Stimulated activated CD4-positive, alpha-beta T cell treated with anti-CD3 and anti-CD28 coated beads, Interleukin-15, amount 100 ng/mL, for 24 hours (primary cell): ENCODE measurements at places on chromosomes 1 and 21.

- peak; percentile 85 for DNase-seq
These were observed at the start of gene PITHD1 for GRCh38 chr1:23777979-23778814. Gene PITHD1 (plus strand): TSS chr1:23778418. CDS start chr1:23778516, 98 bp downstream.

DNA sequence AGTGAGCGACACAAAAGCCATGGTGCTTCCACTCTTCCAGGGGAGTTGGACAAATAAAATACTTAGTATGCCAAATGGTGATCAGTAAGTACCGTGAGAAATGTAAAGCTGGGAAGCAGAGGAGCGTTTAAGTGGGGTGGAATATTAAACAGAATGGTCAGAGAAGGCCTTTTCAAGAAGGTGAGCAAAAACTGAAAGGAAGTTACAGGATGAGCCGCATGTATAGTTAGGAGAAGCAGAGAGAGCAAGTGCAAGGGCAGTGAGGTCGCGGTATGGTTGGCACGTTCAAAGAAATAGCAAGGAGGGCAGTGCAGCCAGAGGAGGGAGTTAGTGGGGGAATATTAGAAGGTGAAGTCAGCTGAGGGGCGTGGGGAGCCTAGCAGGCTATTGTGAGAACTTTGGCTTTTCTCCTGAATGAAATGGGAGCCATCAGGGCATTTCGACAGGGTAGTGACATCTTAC is 748 bp upstream of the ATP6V0B start:
- DNase-seq = peak; percentile 23

- DNase-seq = no peak
These were observed 31.0 kb upstream of the IFI16 start for GRCh38 chr1:158978730-158979129.

GRCh38 chr1:14739082-14739832 is 140.8 kb downstream of the KAZN start:
- no peak for DNase-seq

DNA sequence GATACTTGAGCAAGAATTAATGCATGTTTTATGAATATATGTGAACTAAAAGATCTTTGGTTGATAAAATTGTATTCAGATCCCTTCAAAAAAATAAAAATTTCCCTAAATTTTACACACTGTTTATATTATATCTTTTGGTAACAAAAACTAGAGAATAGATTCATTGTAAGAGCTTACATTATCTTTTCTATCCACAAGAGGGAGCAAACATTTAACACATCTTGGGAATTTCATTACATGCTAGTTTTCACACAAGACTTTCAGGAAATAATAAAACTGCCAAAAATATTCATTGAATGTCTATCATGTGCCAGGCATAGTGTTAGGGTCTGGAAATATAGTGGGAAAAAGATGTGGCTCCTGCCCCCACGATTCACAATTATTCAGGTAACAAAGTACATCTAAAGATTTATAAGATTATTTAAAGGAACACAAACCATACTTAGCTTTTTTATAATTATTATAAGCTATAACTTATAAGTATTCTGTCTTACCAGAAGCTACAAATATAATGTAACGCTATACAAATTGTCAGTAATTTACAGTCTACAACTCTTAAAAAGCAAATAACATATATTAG is 30.6 kb downstream of the FAF1 start:
- DNase-seq = no peak

DNA sequence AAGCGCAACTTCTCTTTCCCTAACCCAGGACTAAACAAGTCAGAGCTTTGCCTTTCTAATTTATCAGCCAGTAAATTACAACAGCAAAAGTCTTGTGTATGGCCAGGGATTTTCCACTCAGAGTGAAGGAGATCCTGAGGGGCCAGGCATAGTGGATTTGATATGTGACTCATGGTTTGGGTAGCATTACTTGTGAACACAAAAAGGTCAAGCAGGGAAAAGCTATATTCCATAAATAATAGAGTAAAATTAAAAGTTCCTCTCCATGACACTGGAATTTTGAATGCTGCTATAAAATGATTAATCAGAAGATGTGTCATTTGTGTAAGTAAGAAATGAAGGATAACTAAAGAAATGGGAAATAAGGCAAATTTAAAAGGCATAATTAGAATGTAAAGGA is 284.8 kb downstream of the HLX start:
- no peak for DNase-seq

- DNase-seq = no peak
These were observed 53.8 kb downstream of the PRKCZ start for GRCh38 chr1:2103901-2104590.

DNA sequence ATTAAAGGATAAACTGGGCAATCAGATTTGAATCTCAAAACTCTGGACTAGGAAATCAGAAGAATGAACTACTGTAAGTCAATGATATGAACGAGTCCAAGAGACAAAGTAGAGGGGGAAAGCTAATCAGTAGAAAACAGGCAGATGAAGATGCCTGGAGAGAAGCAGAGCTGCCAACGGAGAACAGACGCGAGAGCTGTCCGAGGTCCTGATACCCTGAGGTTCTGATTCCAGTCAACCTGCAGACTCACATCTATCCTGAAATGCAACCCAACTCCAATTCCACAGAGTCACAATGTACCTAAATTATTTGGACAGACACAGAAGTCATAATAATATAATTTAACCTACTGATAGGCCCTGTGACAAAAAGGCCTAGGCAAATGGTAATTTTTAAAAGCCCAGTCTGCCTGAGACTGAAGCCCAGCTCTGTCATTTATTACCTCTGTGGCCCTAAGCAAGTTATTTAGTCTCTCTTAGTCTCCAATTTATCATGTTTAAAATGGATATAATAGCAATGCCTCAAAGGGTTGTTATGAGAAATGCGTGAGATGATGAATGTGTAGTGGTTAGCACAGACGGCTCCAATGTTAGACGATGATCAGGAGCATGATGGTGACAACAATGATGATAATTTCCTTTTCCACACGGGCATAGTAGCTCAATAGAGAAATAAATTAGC is 33.4 kb downstream of the RGS7 start:
- peak; percentile 20 for DNase-seq

DNA sequence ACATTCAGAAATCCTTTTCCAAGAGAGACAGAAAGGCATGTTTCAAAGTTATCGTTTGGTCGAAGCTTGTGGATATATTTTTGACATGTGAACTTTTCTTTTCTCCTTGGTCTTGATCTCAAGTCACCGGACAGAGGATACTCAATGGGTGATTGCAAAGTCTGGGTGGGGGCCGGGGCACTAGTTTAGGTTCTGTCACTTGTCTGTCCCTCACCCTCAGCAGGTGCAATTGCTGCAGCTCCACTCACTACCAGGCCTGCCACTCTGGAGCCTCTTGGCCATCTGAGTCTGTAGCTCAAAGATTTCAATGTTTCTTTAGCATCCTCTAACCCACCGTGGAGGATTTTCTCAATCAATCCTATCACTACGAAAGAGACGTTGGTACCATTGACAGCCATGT is 246.0 kb upstream of the C1orf174 start:
- DNase-seq = no peak
